Stimulated activated CD4-positive, alpha-beta T cell treated with anti-CD3 and anti-CD28 coated beads, Interleukin-12 subunit alpha, Interleukin-12 subunit beta, amount 100 ng/mL, for 4 hours (primary cell): ENCODE measurements at places on chromosomes 5 and 9.

- DNase-seq: no peak
Measured at GRCh38 chr5:36686881-36687280, 80.5 kb downstream of the SLC1A3 start.

- no peak for DNase-seq
Measured at GRCh38 chr9:116891424-116891823, 204.3 kb downstream of the TRIM32 start.

DNA sequence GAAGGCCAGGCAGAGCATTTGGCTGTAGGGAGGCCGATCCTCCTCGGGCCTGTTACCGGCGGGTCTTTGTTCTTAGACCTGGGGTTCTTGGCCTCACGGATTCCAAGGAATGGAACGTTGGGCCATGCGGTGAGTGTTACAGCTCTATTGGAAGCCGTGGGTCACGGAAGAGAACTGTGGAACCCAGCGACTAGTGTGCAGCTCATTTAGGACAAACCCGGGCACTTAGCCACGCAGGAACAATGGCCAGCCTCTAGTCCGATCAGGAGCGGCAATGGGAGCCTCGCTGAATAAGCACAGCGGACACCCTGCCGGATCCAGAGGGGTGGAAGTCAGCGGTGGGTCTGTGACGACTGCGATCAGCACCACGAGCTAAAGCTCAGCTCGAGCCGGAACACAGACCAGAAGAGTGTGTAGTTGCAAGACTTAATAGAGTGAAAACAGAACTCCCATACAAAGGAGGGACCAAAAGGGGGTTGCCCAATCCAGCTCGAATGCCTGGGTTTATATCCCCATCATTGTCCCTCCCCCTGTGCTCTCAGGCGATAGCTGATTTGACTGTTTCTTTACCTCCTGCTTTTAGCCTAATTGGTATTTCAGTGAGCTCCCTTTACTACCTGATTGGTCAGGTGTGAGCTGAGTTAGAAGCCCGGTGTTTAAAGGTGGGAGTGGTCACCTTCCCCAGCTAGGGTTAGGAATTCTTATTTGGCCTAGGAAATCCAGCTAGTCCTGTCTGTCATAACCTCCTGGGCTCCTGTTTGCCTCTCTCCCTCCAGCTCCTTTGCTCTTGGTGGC lies 53.7 kb upstream of the RPL26L1 start:
- no peak for DNase-seq

DNA sequence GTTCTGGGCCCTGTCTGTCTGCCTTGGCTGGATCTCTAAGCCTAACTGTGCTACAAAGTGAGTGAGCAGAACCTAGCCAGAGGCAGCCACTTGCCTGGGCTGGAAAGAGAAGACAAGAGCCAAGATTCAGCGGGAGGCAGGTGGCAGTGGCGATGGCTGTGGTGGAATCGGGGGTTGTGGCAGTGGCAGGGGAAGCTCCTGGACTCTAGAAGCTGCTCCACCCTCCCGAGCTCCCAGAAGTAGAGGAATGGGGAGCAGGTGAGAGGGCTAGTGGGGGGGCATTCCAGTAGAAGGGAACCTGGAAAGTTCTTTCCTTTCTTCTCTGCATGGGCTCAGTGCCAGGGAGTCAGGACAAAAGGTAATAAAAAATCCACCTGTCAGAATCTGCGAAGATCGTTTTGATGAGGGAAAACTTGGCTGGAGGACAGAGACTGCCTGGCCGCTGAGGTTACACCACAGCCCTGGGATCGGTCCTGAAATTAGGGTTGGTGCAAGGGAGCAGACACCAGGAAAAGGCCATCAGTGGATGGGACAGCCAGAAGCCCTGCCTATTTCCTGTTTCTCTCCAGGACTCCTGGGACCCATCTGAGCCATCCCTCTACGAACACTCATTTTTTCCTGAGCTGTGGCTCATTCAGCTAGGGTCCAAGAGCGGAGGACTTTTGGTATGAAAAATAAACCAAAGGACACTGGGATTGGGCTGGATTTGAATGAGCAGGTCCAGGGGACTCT lies 1.6 kb downstream of the CRAT start:
- no peak for DNase-seq

DNA sequence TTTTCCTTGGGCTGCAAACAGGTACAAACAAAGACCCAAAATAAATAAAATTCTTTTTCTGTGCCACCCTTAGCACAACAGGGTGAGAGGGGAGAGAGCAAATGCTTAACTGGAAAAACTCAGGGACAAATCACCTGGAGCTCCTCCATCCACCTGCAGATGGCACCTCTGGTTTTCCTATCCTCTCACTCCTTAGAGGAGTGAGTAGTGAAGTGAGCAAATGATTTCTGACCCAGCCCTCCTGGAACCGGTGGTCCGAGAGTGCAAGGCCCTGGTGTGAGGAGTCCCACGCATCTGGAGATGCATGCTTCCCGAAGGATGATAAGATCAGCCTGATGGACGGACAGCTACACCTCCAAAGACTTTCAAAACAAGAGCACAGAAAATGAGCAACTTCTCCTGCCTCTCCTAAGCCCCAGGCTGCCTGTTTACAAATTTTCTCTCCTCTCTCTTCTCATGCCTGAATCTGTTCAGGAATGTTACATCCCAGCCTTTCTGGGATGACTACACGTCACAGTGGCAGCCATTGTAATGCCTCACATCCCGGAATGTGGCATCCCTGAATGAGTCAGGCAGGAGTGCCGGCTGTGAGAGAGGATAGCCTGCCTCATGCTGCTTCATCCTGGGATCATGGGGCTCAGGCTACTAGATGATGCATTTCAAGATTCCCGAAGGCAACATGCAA lies 86.4 kb downstream of the ADRB2 start:
- DNase-seq: no peak

DNA sequence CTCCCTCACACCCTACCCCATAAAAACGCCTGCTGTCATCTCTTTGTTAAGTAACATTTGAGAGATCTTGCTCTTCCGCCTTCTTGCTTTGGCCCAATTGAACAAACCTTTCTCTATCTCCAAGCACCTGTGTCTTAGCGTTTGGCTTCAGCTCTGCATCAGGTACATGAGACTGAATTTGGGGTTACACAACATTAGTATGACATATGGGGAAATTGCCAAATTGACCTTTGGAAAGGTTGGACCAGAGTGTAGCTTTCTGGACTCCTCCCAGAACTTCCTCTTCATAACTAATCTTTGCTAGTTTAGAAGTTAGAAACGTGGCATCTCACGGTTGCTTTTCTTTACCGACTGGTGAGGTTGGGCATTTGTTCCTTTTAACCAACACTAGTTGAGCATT lies 3.5 kb upstream of the EXOSC3 start:
- no peak for DNase-seq

GRCh38 chr5:2262620-2263019 lies 379.9 kb upstream of the IRX4 start:
- no peak for DNase-seq

DNA sequence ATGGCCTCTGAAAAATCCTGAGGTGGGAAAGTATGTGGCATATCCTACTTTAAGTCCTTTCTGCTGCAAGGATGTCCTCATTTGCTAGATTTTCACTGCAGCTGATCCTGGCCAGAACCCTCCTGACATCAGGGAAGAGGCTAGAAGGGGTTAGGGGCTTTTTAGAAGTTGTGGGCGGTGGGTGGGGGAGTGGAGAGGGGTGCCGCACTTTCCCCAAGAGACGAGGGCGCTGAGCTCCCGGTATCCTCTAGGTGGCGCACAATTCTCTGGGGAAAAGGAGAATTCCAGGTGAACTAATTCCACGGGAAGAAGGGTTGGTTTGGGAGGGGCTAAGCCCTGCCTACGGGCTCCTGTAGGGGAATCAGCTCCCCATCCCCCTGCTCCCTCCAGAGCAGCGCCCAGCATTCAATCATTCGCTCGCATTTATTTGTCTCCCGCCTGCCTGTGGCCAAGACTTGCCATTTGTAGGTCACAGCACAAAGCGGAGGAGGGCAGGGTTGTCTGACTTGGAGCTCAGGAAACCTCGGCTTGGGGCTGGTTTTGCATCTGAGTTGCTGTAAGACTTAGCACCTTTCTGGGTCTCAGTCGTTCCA lies 42.9 kb upstream of the HAND1 start:
- DNase-seq: no peak

- DNase-seq: no peak
Measured at GRCh38 chr5:10479154-10479721, 37.6 kb downstream of the ROPN1L start.

DNA sequence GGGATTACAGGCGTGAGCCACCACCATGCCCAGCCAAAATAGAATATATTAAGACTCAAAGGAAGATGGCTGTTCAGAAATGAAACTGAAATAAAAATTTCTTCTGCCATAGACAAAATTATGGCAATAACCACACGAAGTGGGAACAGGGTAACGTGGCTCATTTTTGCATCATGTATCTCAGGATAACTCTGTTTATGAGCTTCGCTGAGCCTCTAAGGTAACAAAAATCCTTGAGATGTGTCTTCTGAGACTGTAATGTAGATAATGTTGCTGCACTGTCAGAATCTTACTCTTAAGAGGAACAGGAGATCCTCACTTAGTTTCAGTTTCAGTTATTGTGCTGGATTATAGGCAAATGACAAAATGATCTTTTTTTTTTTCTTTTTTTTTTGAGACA lies 153.8 kb downstream of the GOLPH3 start:
- DNase-seq: no peak

DNA sequence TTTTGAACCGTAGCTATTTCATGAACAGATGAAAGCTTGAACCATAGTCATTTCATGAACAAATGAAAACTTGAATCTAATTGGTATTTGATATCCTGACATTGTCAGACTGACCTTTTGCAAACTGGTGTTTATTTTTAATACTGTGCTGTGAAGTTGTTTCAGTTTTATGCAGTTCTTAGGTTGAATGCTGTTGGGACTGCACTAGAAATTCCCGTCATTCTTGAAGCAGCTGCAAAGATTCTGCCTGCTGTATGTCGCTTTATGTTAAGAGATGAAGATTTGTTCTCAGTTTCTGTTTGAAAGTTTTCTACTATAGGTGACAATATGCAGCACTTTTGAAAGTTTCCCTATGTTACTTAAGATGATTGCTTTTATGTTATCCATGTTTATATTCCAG lies 22.5 kb upstream of the FAM120AOS start:
- DNase-seq: no peak

GRCh38 chr5:132239776-132240175 lies 12.1 kb upstream of the P4HA2 start:
- no peak for DNase-seq

GRCh38 chr9:113973963-113974413 lies 97.9 kb downstream of the ZNF618 start:
- no peak for DNase-seq
